HFFc6 (cell line): ENCODE measurements at places on chromosomes 6 and 20.
A peak's percentile ranks its signal among the peaks of the same experiment; 100 is the strongest.

GRCh38 chr6:120869397-120869796 is 464.9 kb downstream of the TBC1D32 start:
- DNase-seq, result no peak

GRCh38 chr6:7630792-7631191 is 40.8 kb downstream of the SNRNP48 start:
- no peak for DNase-seq

DNA sequence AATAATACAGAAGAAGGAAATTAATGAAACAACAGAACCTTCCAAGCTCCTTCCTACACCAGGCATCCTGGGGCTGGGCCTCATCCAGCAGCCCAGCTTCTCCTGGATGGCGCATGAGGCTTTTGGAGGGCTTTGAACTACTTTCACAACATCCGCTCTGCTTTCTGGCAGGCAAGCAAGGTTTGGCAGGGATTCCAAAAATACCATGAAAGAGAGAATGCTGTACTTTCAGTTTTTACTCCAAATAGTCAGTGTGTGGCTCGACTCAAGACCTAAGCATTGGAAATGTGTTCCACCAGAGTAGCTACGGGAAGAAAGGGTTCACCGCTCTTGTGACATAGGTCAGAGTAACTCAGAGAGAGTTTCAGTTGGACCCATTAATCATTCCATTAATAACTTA is 125.4 kb downstream of the OPRM1 start:
- no peak for DNase-seq

DNA sequence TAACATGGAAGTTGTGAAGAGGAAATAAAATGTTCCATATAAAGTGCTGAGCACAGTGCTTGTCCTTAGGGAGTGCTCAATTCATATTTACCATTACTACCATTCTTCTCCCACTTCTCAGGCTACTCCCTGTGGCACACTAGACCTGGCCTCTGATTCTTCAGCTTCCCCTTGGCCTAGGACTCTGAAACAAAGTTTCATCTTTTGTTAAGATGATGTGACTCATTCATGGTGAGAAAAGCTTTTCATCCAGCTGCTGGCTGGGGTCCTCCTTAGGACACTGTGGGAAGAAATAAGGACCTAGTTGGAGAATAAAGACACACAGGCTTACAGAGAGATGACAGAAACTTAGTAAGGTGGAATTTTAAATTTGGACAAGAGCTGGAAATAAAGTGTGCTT is 314.8 kb downstream of the CDC5L start:
- no peak for DNase-seq

DNA sequence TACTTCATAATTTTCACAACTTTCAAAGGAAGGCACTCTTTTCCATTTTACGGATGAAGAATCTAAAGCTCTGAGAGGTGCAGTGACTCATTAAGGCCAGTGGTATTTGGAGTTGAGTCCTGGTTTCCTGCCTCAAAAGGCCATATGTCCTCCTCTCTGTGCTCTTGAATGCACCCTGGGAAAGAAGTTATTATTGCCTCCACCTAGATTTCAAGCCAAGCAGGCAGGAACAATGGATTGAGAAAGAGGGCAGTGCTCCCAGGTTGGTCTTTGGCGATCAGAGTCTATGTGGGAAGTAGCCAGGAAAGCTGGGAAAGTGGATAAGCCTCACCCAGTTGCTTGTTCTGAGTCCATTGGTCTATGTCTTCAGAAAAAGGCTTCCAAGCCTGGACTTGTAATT is 165.0 kb downstream of the MAFB start:
- DNase-seq, result no peak

- DNase-seq, result peak; percentile 85
Measured at GRCh38 chr20:3818155-3819151, 1.9 kb upstream of the AP5S1 start.

DNA sequence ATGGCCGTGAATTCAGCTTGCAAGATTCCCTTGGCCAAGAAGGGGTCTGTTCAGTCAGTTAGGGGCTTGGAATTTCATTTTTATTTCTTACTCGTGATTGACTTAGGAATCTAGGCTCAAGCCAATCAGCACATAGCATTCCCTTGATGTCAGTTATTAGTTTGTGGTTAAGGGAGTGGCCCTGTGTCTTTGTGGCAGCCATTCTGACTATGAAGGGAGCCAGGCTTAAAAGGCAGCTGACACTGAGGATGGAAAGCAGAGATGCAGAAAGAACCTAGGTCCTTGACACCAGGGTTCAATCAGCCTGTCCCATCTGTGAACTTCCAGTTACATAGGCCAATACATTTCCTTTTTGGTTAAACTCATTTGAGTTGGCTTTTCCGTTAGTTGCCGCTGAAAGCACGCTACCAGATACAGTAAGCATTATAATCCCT is 48.1 kb downstream of the MCUR1 start:
- DNase-seq, result peak; percentile 55

DNA sequence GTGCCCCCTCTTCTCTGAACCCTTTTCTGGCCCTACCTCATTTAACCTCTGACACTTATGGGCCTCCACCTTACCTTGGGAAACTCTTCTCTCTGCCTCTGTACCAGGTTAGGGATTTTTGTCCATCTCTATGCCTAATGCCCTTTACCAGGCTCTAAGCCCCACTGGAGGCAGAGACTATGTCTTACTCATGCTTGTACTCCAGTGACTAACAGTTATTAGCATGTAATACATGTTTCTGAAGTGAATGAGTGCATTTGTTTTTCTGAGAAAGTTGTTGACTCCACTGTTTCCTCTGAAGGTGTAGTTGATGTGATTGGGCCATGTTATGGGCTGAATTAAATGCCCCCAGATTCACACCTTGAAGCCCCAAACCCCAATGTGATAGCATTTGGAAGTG is 234.3 kb downstream of the PACRG start:
- peak; percentile 34 for DNase-seq

DNA sequence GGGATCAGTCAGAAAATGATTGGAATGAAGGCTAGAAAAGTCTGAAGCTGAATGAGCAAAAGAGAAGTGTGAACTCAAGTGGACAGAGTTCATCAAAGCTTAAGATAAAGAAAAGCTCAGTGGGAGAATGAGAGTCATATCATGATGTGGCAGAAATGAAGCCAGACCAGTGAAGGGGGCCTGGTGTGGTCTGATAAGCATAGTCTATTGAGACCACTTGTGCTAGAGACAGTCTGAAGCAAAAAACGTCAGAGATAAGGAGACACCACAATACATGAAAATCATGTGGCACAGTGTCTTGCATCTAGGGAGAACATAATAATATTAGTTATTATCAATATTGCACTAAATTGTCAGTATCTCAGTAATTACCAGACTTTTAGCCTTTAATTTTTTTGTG is 601.5 kb downstream of the UTRN start:
- no peak for DNase-seq

GRCh38 chr6:36853325-36853724 is 14.1 kb upstream of the CPNE5 start:
- peak; percentile 92 for DNase-seq

DNA sequence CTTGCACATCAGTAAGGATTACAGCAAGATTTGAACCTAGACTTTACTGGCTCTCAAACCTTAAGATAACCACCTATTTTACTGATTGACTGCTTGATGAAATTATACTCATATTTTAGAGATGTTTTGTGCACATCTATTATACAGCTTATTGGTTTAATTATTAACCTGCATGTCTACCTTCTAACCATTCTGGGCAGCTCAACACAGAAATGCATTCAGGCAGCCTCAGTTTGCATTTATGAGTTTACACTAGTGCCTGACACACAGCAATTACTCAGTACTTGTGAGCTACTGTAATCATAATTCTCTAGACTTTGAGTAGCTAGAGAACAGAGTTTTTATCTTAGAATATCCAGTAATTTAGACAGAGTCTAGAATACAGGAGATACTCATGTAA is 273.9 kb upstream of the THEMIS start:
- DNase-seq, result no peak

- no peak for DNase-seq
Measured at GRCh38 chr6:129661536-129662405, 48.2 kb downstream of the ARHGAP18 start.

DNA sequence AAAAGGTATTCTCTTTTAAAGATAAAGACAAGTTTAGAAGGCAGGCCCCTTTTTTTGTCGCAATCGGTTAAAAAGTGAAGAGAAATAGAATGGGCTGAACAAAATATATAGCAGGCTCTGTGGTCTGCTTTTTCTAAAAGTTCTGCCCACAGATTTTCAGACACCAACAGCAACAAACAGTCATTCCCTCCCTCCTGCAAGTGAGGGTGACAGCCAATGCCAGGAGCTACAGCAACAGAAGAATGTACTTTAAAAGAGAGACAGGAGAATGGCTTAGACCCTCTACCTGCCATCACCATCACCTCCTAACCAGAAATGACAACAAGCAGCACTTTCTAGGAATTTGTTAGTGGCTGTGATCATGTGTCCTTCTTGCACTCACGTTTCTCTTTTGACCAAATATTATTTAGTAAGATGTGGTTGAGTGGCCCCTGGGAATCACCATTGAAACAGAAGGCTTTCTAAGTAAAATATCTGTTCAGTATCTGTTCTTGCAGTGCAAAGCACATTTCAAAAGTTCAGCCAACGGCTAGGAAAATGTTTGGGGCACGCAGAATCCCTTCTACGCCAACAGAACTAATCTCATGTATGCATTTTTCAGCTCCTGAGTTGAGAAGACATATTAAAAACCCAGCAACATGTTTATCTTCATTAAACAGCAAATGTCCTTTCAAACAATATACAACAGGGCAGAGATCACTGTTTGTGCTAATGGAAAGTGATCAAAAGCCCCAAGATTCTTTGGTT is 248.5 kb downstream of the ATXN1 start:
- no peak for DNase-seq

GRCh38 chr6:150684714-150685459 is 85.2 kb downstream of the PLEKHG1 start:
- no peak for DNase-seq

DNA sequence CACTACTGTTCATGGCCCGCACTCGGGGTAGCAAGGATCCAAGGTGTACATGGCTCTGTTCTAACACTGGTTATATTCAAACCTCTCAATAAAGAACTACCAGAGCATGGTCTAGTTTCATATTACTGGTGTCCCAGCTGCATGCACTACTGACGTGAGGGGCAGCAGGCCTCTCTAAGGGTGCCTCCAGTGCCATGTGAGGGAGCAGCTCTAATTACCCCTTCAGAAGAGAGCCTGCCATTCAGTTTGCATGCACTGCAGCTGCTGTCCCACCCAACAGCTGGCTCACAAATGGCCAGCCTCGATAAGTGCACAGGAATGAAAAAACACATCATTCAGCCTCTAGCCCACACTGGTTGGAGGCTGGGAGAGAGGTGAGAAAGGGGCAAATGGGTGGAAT is 85.2 kb downstream of the SMLR1 start:
- DNase-seq, result no peak

- no peak for DNase-seq
Measured at GRCh38 chr6:56604186-56604585, 38.5 kb downstream of the DST start.

DNA sequence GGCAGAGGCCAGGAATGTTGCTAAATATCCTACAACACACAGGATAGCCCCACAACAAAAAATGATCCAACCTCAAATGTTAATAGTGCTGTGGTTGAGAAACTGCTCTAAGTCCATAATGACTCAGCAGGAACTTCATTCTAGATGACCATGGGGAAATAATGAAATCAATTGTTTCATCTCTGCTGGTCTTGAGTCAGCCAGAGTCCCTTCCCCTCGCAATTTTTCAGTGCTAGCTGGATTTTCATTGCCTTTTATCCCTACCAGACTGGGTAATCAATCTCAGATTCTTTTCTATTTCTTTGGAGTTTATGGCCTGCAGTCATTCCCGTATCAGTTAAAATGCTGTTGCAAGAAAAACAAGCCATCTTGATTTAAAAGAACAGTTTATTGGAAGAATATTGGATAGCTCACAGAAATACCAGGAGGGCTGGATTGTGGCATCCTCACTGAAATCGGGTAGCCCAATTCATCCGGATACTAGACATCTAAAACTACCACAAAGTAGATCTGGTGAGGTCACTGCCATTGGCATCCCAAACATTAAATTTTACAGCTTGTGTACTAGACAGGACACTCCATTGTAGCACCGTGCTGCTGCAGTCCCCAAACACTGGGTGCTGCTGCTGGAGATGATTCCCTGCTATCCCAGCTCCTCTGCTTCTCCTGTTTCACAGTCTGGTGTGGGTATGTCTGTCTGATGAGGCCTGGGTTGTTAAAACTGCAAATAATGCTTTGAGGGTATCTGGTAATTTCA is 30.3 kb upstream of the POPDC3 start:
- peak; percentile 74 for DNase-seq

DNA sequence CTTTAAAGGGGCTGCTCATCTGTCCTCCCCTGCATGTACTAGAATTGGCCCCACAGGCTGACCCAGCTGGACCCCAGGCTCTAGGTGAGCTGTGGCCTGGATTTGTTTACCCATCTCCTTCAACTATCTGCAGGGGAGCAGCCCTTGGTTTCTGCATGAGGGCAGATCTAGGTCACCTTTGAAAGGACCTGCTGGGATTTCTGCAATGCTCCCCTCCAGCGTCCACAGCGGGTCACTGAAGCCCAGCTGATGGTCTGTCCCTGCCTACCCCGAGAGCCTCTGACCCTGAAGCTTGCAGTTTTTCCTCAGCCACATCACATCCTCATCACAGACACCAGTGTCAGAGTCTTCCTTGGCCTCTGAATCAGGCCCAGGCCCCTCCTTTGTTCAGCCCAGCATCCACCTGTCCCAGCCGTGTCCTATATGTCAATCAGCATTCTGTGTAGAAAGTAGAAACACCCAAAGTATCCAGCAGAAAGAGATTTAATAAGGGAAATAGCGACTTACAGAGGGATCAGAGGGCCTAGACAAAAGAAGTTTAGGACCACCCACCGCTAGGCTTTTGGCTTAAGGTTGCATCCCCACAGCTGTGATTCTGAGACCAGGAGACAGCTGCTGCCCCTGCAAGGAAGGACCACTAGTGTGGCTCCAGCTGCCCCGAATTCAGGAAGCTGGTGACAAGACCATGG is 243.1 kb downstream of the LRFN2 start:
- DNase-seq, result no peak

- no peak for DNase-seq
Measured at GRCh38 chr6:35730745-35731413, 6.0 kb upstream of the ARMC12 start.

DNA sequence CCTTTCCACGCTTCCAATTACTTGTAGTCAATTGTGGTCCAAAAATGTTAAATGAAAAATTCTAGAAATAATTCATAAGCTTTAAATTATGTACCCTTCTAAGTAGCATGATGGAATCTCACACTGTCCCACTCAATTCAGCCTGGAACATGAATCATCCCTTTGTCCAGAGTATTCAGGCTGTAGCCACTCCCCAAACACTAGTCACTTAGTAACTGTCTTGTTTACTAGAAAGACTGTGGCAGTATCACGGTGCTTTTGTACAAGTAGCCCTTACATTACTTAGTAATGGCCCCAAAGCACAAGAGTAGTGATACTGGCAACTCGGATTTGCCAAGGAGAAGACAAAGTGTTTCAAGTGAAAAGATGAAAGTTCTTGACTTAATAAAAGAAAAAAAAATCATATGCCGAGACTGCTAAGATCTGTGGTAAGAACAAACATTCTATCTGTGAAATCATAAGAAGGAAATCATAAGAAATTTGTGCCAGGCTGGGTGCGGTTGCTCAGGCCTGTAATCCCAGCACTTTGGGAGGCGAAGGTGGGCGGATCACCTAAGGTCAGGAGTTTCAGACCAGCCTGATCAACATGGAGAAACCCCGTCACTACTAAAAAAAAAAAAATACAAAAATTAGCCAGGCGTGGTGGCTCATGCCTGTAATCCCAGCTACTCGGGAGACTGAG is 168.5 kb upstream of the SIM1 start:
- DNase-seq, result peak; percentile 95

- no peak for DNase-seq
Measured at GRCh38 chr6:156175433-156175832, 601.7 kb upstream of the ARID1B start.

- DNase-seq, result peak; percentile 19
Measured at GRCh38 chr6:137699031-137699683, 167.9 kb upstream of the TNFAIP3 start.
